Hematopoietic multipotent progenitor cell (in vitro differentiated cells): ENCODE measurements at places on chromosomes 7 and 10.

DNA sequence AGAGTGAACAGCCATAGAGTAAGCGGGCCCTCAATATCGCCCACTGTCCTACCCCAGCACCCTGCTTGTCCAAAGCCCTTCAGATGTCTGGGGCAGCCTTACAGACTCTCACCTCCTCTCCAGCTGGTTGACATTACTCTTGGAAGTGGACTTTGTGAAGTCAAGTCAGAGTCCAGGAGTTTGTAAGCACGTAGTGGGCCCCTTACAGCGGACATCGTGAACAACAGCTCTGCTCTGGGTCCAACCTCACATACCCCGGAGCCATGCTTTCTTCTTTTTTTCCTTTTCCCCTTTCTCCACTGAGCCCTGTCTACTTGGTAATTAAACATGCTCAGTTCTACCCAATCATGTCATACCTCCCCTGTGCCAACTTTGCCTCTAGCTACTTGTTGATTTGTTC is 17.5 kb downstream of the HNRNPF start:
- DNase-seq: no peak

- DNase-seq: no peak
Measured at GRCh38 chr7:23470330-23471105, at the start of gene IGF2BP3. Gene IGF2BP3, minus strand, starts transcription at chr7:23470491. Its CDS starts 381 bp downstream, at chr7:23470110.

DNA sequence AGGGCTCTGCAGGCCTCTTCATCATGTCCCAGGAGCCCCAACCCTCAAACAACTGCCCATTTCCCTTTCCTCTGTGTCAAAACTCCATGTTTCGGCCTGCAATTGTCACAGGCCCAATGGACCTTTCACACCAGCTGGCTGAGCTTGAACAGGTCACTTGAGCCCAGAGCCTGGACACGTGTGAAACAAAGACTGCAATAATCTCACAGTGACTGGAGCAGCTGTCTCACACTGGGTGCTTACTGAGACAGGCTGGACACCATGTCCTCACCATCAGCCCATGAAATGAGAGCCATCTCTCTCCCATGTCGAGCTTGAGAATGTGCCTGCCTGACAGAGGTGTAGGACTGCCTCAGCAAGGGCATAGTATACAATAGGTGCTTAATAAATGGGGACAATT is 19.5 kb upstream of the EIF5AL1 start:
- no peak for DNase-seq

DNA sequence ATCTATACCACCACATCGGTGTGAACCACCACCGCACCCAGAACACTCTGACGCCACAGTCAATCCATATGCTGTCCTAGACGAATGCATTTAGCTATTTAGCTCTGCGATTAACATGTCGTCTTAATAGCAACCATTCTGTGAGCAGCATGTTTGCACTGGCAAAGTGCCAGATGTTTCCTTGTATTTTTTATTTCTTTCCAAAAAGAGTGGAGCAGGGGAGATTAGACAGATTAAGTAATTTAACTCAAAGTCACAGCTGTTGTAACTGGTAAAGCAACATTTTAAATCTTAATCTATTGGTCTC is 57.0 kb upstream of the ARL4A start:
- no peak for DNase-seq

DNA sequence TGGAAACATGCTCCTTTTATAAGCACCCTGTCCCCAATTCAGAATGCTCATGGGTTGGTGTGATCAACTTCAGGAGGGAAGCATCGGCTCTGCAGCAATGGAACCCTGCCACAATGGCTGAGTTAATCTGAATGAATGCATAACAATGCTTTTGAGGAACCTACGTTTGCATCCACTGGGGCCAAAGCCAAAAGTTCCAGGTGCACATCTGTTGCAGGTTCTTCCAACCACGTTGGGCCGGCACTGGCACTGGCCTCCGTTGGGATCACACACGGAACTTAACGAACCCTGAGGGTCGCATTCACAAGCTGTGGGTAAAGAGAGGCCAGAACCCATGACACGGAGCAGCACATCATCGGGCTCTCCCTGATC is 43.4 kb downstream of the LAMB1 start:
- no peak for DNase-seq

DNA sequence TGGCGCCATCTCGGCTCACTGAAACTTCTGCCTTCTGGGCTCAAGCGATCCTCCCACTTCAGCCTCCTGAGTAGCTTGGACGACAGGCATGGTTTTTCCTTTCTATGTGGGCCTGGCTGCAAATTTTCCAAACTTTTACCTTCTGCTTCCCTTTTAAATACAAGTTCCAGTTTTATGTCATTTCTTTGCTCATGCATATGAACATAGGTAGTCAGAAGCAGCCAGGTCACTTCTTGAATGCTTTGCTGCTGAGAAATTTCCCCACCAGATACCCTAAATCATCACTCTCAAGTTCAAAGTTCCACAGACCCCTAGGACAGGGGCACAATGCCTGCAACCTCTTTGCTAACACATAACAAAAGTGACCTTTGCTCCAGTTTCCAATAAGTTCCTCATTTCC is 21.6 kb upstream of the RPEL1 start:
- no peak for DNase-seq

- DNase-seq: no peak
Measured at GRCh38 chr7:131364767-131365344, 37.2 kb downstream of the MKLN1 start.

GRCh38 chr10:127736915-127737562 is at the start of gene FOXI2:
Gene FOXI2, plus strand, starts transcription at chr10:127737185. Its CDS starts 89 bp downstream, at chr10:127737274.
- DNase-seq: no peak

DNA sequence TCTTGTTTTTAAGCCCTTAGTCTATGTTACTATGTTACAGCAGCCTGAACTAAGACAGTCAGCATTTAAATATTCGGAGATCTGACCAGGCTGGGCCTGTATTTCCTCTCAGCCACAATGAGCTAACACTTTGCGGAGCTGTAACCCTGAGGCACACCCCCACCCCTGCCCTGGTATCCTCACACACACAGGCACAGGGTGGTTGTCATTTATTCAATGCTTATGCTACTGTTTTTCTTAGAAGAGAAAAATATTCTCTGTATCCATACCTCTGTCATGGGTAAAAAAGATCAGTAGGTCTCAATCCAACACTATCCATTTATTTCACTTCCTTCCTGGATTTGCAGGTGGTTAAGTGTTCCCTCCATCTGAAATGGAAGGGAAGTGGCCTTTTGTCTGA is 80.3 kb upstream of the TRIL start:
- DNase-seq: no peak

- DNase-seq: no peak
Measured at GRCh38 chr10:1133495-1134045, 77.4 kb downstream of the WDR37 start.
